ENCODE measurements at places on chromosomes 6 and 20.

DNA sequence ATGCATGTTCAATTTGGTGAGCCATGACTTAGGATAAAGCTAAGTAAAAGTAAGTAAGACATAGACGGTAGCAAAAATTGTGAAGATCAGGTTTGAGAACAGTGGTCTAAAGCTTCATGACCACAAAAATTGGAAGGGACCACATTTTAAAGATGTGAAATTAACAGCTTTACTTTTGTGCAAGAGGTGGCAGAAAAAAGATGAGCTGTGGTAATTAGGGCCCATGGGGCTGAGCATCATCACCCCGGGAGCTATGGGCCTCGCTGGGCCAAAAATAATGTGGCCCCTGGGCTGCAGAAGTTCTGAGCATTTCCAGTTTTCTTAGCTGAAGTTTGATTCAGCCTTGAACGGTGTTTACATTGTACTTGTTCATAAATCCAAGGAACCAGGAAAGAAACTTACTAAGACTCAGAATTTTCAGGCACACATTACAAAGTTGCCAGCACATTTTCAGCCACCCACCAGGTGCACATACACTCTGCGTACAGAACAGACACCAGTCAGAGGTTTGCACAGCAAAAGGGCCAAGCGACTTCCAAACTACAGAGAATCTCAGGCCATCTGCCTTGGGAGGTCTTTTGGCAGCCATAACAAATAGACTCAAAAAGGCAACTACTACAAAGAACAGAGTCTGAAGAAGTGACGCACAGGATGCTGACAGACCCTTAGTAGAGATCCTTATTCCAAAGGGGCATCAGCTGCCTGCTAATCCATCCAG, 57.7 kb downstream of the CSE1L start:
- DNase-seq, result no peak

DNA sequence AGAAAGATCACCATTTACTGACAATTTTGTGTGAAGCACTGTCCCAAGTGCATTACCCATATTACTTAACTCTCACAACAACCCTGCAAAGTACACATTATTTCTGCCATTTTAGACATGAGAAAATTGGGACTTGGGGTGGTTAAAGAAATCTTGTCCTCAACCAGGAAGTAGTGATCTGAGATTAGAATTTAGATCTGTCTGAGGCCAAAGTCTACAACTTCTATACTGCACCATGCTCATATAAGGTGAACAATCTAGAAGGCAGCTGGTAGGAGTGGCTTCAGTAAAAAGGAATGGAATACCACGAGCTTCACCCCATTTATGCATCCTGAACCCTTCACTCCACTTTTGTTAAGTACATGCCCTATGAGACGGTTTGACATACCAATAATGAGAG, 87.6 kb downstream of the QRSL1 start:
- no peak for DNase-seq

GRCh38 chr20:18840248-18840645, 26.7 kb downstream of the SCP2D1 start:
- no peak for DNase-seq

- DNase-seq, result no peak
Observed at GRCh38 chr20:37274851-37275524, 13.4 kb upstream of the GHRH start.

- DNase-seq, result peak; percentile 60
Observed at GRCh38 chr6:74137911-74138310, 441.9 kb downstream of the CD109 start.

DNA sequence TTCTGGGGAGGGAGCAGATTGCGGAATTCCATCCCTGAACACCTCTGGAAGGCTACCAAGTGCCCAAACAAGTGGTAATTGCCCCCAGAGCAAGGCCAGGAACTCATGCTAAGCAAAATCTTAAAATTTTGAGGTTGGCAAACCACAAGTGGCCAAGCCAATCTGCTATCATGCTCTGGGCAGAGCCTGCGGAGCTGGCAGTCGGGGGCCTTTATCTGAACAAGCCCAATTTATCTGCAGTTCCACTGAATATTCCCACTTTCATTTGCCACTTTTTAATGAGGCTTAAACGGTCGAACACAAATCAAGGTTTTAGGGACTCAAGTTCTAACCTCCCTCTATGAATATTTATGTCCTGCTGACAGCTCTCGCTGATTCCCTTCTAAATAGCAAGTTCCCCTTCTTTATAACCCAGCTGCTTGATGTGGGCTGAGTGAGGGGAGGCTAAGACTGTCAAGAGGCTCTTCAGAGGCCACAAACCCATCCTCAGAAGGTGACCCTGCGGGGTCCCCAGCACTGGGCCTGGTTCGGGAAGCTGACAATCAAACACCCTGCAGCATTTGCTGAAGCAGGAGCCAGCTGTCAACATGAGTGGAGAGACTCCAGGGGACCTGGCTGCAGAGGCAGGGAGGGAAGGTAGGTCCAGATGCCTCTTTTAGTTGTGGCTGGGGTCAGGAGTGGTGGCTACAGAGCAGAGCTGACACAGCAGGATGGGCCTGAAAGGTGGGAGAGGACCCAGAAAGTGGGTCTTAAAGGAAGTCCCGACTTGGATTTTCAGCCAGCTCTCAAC, 11.9 kb downstream of the CCDC167 start:
- DNase-seq, result no peak

GRCh38 chr6:13708736-13709135, 2.9 kb downstream of the RANBP9 start:
- peak; percentile 25 for DNase-seq

GRCh38 chr6:53962646-53963045, 148.6 kb upstream of the MLIP start:
- no peak for DNase-seq

- no peak for DNase-seq
Observed at GRCh38 chr6:125584468-125584939, 164.9 kb upstream of the HEY2 start.

- no peak for DNase-seq
Observed at GRCh38 chr6:138107752-138108592, 753 bp upstream of the PERP start.

- peak; percentile 77 for DNase-seq
Observed at GRCh38 chr6:85364344-85364743, 85.5 kb upstream of the NT5E start.

DNA sequence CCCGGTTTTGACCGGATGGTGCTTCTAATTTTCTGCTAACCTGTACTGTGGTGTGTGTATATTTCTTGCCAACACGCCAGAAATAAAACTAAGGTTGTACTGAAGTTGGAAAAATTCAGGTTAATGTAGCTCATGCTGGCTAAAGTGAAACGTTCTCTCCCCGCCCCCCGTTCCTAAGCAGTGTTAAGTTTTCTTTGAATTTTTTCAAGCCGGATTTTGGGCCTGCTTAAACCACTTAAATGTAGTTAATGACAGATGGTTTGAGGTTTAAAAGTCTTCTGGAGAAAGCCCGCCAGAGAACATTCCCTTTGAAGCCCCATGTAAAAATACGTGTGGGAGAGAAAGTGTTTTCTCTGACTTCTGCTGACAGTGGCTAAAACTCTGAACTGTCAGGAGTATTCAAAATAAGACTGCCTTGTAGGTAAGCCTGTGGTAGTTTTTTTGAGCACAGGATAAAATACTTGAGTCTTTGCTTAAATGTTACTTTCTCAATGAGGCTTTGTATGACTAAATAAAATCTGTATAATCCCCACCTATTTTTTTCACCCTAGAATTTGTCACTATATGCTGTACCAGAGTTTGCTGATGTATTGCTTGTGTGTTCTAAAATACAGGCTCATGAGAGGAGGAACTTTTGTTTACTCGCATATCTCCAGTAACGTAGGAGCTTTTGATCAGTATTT, 101.3 kb downstream of the OR2B2 start:
- peak; percentile 13 for DNase-seq

GRCh38 chr6:44234101-44235025, 11.0 kb downstream of the SLC29A1 start:
- DNase-seq, result peak; percentile 80

GRCh38 chr6:157709555-157709954, 113.5 kb upstream of the SNX9 start:
- no peak for DNase-seq

DNA sequence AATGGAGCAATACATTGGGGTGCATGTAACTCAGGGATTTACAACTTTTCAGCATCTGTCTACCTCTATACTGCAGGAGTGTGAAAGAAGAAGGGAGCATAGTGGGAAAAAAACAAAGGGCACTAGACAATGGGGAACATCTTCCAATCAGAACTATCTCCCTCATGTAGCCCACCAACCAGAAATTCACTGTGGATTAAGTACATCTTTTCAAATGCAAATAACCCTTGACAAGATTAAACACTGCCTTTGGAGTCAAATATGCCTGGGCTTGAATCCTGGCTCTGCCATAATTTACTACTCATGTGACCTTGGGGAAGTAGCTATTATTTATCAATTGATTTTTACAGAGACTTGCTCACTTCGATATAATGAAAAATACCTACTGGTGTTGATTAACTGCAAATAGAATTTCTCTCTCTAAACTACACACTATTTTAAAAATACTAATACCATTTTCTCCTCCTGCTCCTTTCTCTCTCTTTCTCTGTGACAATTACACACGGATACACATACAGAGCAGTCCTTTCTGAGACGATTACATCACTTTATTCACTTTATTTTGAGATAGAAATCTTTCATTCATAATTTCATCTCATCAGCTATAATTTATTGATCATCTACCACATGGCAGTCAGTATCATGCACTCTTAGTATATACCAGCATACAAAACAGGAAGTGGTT, 783.7 kb downstream of the FRK start:
- no peak for DNase-seq

DNA sequence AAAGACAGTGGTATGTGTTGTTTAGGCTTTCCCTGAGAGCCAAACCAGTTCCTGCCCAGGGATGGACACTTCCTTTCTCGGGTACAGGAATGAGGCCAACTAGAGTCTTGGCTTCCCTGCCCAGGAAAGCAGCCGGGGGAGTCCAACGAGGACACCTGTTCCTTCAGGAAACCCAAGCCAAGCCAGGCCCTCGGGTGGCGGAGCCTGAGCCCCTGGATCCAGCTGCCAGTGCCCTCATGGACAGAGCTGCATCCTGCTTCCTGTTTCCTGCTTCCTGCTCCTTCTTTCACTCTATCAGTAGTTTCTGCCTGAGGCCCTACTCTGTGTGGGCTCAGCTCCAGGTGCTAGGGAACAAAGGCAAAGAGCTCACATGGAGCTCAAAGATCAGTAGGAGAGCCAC, 7.9 kb upstream of the SIRPA start:
- no peak for DNase-seq

- DNase-seq, result no peak
Observed at GRCh38 chr6:2565499-2565898, 185.2 kb downstream of the MYLK4 start.

GRCh38 chr20:21184819-21185218, 58.9 kb downstream of the KIZ start:
- peak; percentile 44 for DNase-seq

DNA sequence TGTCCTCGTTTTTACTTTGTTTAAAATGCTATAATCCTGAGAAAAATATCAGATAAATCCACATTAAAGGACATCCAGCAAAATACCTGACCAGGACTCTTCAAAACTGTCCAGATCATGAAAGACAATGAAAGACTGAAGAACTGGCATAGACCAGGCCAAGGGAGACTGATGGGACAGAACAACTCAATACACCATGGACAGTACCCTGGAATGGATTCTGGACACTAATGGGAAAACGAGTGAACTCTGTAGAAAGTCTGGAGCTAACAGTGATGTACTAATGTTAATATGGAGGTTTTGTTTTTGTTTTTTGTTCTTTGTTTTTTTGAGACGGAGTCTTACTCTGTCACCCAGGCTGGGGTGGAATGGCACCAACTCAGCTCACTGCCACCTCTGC, 461.4 kb downstream of the CD83 start:
- DNase-seq, result no peak

GRCh38 chr6:37741757-37742400, 44.2 kb upstream of the MDGA1 start:
- peak; percentile 24 for DNase-seq

- DNase-seq, result no peak
Observed at GRCh38 chr20:17648791-17649730, 33.0 kb downstream of the RRBP1 start.

DNA sequence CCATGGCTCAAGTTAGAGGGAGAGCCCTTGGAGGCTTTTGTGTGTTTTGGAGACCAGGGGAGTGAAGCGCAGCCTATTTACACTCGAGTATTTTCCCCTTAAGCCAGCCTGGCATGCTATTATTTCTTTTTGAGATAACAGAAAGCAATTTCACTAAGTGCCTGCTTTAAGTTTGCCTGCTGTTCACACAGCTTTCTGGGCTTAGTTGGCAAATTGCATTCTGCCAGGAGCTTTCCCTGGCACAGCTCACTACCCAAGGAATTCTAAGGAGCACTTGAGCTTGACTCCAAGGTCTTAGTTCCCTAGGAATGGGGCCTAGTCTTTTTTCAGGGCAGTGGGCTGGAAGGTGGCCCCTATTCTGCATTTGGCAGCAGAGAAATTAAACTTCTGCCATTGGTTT, 19.0 kb upstream of the ASXL1 start:
- no peak for DNase-seq

GRCh38 chr6:105291525-105291924, 111.4 kb downstream of the PREP start:
- no peak for DNase-seq

DNA sequence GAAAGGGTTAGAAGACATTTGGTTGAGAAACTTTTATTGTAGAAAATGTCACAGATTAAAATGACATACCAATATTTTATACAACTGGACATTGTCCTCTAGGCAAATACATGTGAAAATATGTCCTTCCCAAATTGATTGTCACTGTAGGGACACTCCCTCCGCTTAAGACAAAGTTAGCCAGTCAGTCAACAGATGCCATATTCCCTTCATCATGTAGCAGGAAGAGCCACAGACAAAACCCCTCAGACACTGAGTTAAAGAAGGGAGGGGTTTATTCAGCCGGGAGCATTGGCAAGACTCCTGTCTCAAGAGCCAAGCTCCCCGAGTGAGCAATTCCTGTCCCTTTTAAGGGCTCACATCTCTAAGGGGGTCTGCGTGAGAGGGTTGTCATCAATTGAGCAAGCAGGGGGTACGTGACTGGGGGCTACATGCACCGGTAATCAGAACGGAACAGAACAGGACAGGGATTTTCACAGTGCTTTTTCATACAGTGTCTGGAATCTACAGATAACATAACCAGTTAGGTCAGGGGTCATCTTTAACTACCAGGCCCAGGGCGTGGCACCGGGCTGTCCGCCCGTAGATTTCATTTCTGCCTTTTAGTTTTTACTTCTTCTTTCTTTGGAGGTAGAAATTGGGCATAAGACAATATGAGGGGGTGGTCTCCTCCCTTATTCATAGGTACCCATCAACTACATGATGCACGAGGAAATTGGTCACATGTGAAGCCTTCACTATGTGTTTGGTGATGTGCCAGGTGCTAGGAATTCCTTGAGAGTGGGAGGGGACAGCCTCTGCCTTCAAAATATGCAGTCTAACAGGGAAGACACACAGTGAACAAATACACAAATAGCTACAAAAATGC, 155.7 kb upstream of the CDYL start:
- no peak for DNase-seq
